ENCODE measurements at places on chromosomes 7 and 10. TPM values are rescaled to one million over a fixed set of nuclear protein-coding genes. Genes with fewer than 3 reads are reported as not detected.

Gene NYAP1
- 2.0 TPM for total RNA-seq

Gene MSS51
- total RNA-seq: 3.5 TPM

Gene ANKRD26
- 7.2 TPM for total RNA-seq

Gene CCDC7
- 6.6 TPM for total RNA-seq

DNA sequence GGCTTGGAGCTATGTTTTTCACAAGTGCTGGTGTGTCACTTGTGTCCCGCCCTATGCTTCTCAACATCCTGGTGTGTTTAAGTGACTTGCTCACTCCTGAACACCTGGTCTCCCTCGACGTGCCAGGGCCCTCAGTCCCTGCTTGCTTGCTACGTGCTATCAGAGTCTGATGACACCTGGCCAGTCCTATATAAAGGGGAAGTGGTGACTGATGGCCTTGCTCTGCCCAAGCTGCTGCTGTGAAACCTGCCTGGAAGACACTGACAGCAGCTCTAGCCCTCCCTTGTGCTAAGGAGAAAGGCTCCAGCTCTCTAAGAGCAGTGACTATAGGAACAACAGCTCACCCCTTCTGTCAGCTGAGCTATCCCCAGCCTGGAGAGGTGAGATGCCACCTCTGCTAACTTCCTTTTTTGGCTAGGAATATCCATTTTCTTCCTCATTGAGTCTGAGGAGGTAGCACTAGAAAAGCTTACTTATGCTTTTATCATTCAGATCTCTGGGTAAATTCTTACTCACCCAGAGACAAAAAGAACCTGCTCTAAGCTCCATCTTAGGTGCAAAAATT is 77.2 kb upstream of the PLXNA4 start:
- peaks cover 11% of the 10 kb centered on the region for H3K27me3 ChIP-seq
- DNase-seq: no peak
- H3K27ac ChIP-seq: no peak overlapping the region

Measured in endothelial cell of umbilical vein (primary cell).